ENCODE measurements at places on chromosomes 16 and 17.

- DNase-seq: no peak
These were observed 43.4 kb downstream of the CPD start for GRCh38 chr17:30422171-30422570.

DNA sequence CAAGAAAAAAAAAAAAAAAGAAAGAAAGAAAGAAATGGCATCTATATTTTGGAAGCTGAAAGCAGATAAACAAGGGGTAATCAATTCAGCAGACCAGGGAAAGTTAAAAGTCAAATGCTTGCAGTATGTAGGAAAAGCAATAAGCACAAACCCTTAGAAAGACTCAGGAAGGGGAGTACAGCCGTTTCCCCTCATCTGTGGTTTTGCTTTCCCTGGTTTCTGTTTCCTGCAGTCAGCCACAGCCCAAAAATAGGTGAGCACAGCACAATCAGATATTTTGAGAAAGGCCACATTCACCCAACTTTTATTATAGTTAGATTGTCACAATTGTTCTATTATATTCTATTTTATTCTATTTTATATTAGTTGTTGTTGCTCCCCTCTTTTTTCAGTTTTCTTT, 14.4 kb upstream of the ALOX12 start:
- DNase-seq: no peak

DNA sequence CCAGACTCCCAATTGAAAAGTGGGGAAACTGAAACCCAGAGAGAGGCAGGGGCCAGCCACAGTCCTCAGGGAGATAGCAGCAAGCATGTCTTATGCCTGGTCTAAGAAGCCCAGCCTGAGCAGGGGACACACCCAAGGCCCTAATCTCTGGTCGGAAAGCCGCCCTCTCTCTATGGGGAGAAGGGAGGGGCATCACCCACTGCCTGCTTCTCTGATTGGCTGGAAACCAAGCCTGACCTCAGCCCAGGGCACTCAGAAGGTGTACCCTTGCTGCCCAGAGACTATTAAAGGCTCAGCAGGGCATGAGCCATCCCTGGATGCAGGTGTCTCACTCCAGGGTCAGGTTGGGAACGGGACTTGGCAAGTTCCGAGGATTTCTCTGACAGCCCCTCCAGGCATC, 5.7 kb upstream of the KRT13 start:
- no peak for DNase-seq

DNA sequence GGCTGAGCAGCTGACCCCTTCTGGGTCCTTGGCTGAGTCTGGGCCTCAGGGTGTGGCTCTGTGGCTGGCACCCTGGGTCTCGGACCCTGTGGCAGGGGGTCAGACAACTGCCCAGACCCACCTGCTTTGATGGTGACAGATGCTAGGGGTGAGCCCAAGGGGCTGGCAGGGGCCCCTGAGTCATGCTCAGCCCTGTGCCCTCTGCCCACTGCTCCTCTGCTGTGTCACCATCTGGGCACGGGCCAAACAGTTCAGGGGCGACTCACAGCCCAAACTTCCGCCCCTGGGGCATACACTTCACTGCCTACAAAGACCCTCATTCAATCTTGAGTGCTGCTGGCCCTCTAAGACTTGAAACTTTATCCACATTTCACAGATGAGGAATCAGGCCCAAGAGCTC, 5.7 kb downstream of the ADGRG1 start:
- DNase-seq: no peak

DNA sequence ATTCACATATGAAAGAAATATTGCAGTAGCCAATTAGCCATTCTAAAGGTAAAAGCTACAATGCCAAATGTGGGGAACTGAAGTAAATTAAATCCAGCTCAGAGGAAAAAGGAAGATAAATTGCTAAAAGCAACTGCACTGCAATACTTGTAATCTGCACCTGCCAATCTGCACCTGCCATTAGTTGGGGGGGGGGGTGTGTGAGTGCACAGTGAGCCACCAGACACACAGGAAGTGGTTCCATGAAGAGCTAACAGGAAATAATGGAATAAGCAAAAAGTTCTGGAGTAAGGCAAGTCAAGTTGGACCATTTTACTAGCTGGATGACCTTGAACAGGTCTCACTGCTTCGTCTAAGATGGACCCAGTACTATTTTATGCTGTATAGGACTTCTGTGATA, 191.8 kb downstream of the PARN start:
- DNase-seq: no peak

GRCh38 chr17:37079735-37080134, 131.0 kb downstream of the AATF start:
- DNase-seq: no peak

Measured in chondrocyte (in vitro differentiated cells).